ENCODE measurements at places on chromosomes 6 and 20.

DNA sequence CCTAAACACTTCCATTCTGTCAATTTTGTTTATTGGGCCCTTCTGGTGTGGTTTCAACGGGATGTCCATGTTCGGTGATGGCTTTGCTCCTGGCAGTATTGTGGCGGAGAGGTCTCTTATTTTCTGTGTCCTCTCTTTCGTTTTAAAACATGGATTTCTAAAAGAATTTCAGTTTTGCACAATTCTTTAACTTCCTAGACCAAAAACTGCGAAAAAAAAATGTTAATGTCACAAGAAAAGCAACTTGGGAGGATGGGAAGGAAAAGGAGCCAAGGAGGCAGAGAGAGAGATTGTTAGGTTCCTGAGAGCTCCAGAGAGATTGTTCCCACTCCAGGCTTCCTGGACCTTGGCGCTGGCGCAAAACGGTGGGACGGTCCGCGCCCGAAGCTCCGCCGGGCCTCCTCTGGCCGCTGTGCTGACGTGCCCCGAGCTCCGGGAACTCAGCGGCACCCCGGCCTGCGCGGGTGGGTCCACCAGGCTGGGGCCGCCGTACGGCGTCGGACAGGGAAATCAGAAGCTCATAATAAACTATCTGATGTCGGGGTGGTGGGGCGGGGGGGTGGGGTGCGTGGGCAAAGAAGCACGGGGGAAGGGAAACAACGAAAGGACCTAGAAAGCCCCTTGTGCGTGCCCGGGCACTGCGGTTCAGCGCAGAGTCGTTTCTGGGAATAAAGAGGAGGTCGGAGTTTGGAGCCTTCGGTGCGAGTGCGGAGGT lies 951 bp upstream of the OLIG3 start:
- DNase-seq = no peak

GRCh38 chr20:9359561-9360308 lies 154.7 kb upstream of the LAMP5 start:
- no peak for DNase-seq

DNA sequence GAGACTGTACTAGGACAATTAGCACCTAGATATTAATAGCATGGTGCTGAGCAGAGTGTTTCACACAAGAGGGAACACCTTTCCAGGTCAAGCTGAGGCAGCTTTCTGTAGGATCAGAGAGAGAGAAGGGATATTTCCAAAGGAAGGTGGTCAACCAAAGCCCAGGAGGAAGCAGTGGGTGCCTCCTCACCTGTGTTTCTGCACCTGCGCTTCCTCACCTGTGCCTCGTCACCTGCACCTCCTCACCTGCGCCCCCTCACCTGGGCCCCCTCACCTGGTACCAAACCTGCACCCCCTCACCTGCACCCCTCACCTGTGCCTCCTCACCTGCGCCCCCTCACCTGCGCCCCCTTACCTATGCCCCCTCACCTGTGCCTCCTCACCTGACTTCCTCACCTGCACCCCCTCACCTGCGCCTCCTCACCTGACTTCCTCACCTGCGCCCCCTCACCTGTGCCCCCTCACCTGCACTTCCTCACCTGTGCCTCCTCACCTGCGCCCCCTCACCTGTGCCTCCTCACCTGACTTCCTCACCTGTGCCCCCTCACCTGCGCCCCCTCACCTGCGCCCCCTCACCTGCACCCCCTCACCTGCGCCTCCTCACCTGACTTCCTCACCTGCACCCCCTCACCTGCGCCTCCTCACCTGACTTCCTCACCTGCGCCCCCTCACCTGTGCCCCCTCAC lies 67.9 kb downstream of the TTLL2 start:
- DNase-seq = no peak

GRCh38 chr6:128855581-128856085 lies 27.3 kb upstream of the LAMA2 start:
- DNase-seq = no peak

- no peak for DNase-seq
Measured at GRCh38 chr6:143966312-143966711, 41.7 kb downstream of the PLAGL1 start.

DNA sequence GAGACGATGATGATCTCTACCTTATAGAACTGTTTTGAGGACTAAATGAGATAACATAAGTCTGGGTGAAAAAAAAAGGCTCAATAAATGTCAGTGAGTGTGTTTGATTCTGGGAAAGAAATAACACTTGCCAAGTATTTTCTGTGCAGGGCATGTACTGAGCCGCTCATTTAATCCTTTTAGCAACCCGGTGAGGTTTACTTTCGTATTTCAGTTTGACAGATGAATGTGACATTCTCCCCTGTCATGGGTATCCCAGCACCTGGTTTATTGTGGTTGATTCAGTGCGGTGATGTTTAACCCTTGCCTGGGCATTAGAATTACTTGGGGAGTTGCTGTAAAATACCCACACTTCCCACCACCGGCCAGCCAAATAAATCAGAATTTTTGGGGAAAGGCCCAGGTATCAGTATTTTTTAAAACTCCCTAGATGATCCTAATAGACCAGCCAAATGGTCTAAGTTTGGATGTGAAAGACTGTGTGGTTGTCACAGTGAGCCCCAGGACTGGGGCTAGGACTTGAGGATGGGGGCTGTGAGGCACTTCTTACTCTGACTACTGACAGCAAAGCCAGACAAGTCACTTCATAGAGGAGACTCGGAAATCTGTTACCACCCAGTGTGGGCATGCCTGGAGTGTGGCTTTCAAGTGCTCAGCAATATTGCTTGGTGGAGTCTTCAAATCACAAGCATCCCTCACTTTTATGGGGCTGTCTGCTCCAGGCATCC lies 100.2 kb upstream of the KCNG1 start:
- DNase-seq = no peak

- no peak for DNase-seq
Measured at GRCh38 chr6:57137350-57137749, 34.8 kb upstream of the BAG2 start.

- no peak for DNase-seq
Measured at GRCh38 chr6:73452107-73452461, at the start of gene CGAS. Gene CGAS (minus strand): TSS chr6:73452297. CDS start chr6:73452181, 116 bp downstream.

DNA sequence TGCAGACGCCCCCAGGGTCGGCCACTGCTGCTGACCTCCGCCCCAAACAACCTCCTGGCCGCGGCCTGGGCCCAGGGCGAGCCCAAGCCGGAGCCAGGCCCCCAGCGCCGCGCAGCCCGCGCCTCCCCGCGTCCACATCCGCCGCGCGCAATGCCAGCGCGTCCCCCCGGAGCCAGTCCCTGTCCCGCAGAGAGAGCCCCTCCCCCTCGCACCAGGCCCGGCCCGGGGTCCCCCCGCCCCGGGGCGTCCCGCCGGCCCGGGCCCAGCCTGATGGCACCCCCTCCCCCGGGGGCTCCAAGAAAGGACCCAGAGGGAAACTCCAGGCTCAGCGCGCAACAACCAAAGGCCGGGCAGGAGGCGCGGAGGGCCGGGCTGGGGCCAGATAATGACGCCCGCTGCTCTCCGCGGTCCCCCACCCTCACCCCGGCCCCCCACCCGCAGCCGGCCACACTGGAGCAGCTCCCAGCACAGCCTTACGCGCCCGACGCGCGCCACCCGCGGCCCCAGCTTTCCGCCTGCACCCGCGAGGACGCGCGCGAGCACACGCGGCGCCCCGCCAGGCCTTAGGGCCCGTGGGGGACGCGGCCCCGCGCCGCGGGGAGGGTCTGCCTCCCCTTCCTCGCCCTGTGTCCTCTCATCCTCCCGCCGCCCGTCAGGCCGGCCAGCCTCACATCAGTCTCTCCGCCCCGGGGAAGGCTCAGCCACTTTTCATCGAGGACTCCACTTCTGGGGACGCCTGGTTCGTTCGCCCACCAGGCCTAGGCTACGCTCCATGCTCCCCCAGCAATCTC lies 12.9 kb upstream of the SLC22A7 start:
- no peak for DNase-seq

DNA sequence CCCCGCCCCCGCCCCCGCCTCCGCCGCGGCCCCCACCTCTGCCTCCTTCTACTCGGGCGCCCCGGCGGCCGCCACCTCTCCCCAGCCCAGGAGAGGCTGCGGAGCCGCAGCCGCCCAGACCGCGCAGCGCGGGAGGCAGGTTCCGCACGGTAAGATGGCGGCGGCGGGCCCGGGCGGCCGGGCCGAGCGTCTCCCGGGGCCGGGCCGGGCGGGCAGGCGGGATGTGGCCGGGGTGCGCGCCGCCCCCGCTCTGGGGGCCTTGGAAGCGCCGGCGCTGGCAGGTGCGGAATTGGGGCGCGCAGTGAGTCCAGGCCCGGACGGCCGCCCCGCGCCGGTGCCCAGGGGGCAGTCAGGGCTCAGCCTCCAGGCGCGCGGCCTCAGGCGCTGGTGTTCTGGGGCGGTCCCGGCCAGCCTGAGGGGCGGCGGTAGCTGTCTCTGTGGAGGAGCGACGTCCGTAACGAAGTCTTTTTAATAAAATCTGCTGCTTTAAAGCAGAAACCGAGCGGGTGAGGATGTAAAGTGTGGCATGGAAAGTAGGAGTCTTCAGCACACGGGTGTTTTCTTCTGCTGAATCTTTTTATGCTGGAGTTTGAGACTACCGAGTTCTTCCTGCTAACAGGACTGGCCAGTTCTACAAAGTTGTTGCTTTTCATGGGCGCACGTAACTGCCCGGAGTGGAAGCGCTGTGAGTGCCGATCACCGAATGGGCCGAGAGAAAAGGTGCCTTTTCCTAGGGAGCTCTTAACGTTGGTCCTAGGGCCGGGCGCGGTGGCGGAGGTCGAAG lies at the start of gene GID8:
Gene GID8, plus strand, starts transcription at position 43 of the 784 bp plus-strand sequence. CDS start 3,356 bp downstream, outside the sequence.
- DNase-seq = no peak

GRCh38 chr20:61690993-61691838 lies 374.5 kb downstream of the TAF4 start:
- no peak for DNase-seq

Measured in D721Med (cell line).